ENCODE measurements at places on chromosomes 7 and 10. TPM values are rescaled to one million over a fixed set of nuclear protein-coding genes. Genes with fewer than 3 reads are reported as not detected.

Gene AGR3
- not detected for total RNA-seq

Gene MUC3A
- total RNA-seq = not detected

Gene NFE2L3
- total RNA-seq = 0.52 TPM

Gene C10orf71
- total RNA-seq = not detected

Gene RADIL
- 1.2 TPM for total RNA-seq

Gene ITIH2
- 0.87 TPM for total RNA-seq

Gene FKBP6
- total RNA-seq = not detected

Gene PNLIPRP3
- not detected for total RNA-seq

Gene NEUROD6
- not detected for total RNA-seq

Gene GSTO2
- total RNA-seq = 0.28 TPM

Gene ETV1
- 4.5 TPM for total RNA-seq

Gene CAMK1D
- 31.2 TPM for total RNA-seq

Gene CACUL1
- 36.5 TPM for total RNA-seq

Gene SH2D4B
- total RNA-seq = not detected

Gene NUTM2A
- 1.1 TPM for total RNA-seq

Gene NAT16
- not detected for total RNA-seq

Gene ZNF467
- 2.3 TPM for total RNA-seq

Gene TMEM270
- not detected for total RNA-seq

Gene EPHA1
- not detected for total RNA-seq

Gene TFEC
- total RNA-seq = 0.17 TPM

Gene SPOCK2
- 0.32 TPM for total RNA-seq

Gene MRLN
- total RNA-seq = not detected

Gene MOSPD3
- total RNA-seq = 17.5 TPM

Gene TAC1
- total RNA-seq = not detected

Gene GPR85
- total RNA-seq = 0.90 TPM

Gene RBM48
- 8.2 TPM for total RNA-seq

Gene CYP3A7
- total RNA-seq = not detected

Gene WDFY4
- not detected for total RNA-seq

Gene FZD8
- 86.9 TPM for total RNA-seq

Gene NANOS1
- 3.8 TPM for total RNA-seq

Gene PRKCQ
- total RNA-seq = 0.15 TPM

Gene SEMA3C
- total RNA-seq = 77.4 TPM

Gene FRAT1
- 1.5 TPM for total RNA-seq

Gene SPDYE1
- total RNA-seq = not detected

Gene MMD2
- not detected for total RNA-seq

Gene UTF1
- total RNA-seq = not detected

Gene HOGA1
- total RNA-seq = not detected

Gene CLDN3
- total RNA-seq = 0.32 TPM

Gene ERVW-1
- total RNA-seq = not detected

Gene ALOX5
- total RNA-seq = not detected

Gene TBX20
- total RNA-seq = not detected

Gene ITPRID1
- total RNA-seq = not detected

Gene NET1
- total RNA-seq = 47.5 TPM

Gene DPYSL4
- total RNA-seq = 19.9 TPM

Gene ASZ1
- not detected for total RNA-seq

Gene LIPF
- total RNA-seq = not detected

Gene FFAR4
- total RNA-seq = not detected

Gene IL2RA
- not detected for total RNA-seq

Gene AMPH
- 2.9 TPM for total RNA-seq

Gene CAV2
- 127 TPM for total RNA-seq

Gene NUDT5
- 51.8 TPM for total RNA-seq

Gene IKZF1
- total RNA-seq = not detected

Gene PTPRZ1
- total RNA-seq = 2.0 TPM

Gene PHYHIPL
- 0.70 TPM for total RNA-seq

Gene PLXDC2
- total RNA-seq = 203 TPM

Gene VGF
- total RNA-seq = not detected
